Activated naive CD4-positive, alpha-beta T cell (primary cell): ENCODE measurements at places on chromosomes 5 and 9.

DNA sequence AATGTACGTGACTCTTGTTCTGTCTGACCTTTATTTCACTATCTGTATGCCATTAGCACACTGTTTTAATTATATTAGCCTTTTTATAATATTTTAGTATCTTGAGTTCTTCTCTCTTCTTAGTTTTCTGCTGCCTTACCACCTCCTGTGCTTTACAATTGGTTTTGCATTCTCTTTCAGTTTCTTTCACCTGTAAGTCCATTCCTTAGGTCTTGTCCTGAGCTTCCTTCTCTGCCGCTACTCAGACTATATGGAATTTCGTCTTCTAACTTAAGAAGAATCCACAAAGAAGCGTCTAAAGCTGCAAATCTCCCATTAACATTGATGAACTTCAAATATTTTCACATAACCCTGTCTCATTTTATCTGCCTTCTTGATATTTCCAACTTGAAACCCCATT is 642.9 kb downstream of the MAT2B start:
- no peak for DNase-seq

GRCh38 chr5:138622051-138622450 is 46.9 kb upstream of the HSPA9 start:
- no peak for DNase-seq

DNA sequence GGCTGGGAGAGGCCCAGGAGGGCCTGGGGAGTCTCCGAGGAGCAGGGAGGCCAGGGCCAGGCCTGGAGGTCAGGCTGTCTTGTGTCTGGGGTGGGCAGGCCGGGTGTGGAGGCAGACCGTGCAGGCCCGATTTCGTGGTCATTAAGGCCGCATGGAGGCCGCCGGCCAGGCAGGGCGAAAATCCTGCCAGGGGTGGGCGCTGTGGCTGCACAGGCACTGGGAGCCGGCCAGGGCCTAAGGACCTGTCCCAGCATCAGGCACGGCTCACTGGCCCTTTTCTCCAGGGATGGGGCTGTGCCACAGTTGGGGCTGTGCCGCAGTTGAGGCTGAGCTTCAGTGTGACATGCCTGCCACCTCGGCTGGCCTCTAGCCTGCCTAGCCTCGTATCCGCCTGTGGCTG is 35.9 kb downstream of the ASS1 start:
- DNase-seq, result no peak

DNA sequence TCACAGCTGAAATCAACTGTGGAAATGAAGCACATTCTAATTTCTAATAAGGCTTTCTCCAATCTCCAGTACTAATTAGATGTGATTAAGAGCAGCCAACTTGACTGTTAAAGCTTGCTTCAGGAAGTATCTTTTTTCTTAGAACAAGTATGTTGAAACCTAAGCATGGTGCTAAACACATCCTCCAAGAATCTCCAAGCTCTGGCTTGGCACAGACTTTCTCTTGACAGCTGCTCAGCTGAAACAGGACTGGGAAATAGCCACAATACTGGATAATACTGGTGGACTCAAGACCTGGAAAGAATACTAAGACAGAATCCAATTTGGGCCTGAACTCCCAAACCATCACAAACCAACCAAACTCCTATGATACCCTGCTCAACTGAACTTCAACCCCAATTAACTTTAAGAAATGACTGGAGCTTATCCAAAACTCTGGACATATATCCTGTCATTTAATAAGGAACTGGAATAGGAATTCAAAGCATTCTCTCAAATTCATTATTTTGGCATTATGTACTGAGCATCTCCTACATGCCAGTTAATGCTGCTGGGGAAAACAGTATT is 16.2 kb downstream of the PRKAA1 start:
- DNase-seq, result no peak

DNA sequence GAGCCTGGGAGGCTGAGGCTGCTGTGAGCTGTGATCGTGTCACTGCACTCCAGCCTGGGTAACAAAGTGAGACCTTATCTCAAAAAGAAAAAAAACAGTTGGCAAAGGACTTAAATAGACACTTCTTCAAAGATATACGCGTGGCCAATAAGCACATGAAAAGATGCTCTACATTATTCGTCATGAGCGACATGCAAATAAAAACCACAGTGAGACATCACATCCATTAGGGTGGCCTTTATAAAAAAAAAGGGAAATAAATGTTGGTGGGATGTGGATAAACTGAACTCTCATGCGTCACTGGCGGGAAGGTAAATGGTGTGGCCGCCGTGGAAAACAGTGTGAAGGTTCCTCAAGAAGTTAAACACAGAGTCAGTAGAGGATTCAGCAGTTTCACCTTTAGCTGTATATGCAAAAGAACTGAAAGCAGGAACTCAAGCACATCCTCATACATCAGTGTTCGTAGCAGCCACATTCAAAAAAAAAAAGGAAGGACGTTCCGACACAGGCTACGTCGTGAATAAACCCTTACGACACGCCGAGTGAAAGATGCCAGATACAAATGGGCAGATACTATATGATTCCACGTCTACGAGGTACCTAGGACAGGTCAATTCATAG is 24.5 kb upstream of the NRARP start:
- DNase-seq, result no peak
